ENCODE measurements at places on chromosomes 6 and 20.

- no peak for DNase-seq
Observed at GRCh38 chr6:36219081-36219480, 22.5 kb downstream of the BRPF3 start.

- no peak for DNase-seq
Observed at GRCh38 chr20:46112430-46113112, 5.5 kb upstream of the CD40 start.

DNA sequence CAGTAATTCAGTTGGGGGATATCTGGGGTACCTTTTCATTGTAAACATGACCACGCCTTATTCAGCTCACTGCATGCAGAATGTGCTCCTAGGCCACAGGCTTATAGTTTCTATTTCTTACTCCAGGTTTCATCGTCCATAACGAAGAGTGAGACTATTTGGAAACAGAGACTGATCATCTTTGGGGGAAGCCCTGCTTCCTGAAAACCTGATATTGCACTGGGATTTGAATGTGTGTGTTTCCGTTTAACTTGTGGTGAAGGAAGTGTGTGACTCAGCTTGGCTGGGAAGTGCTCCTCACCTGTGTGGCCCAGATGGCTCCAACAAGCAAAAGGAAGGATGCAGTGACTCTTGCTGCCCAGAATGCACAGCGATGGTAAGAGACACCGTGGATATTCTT, 19.6 kb upstream of the LTV1 start:
- no peak for DNase-seq

- no peak for DNase-seq
Observed at GRCh38 chr6:134703206-134703605, 246.7 kb downstream of the ALDH8A1 start.

DNA sequence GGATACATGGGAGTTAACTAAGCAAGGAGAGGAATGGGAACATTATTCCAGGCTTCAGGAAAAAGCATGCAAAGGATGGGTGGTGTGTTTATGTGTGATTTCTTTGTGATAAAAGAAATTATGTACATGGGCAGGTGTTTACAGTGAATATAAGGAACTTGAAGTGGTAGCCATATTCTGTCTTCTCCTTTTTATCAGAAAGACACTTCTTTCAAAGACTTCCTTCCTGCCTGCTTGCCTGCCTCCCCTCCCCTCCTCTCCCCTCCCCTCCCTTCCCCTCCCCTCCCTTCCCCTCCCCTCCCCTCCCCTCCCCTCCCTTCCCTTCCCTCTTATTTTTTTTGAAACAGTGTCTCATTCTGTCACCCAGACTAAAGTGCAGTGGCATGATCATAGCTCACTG, 14.4 kb downstream of the CYB5R4 start:
- DNase-seq, result no peak

DNA sequence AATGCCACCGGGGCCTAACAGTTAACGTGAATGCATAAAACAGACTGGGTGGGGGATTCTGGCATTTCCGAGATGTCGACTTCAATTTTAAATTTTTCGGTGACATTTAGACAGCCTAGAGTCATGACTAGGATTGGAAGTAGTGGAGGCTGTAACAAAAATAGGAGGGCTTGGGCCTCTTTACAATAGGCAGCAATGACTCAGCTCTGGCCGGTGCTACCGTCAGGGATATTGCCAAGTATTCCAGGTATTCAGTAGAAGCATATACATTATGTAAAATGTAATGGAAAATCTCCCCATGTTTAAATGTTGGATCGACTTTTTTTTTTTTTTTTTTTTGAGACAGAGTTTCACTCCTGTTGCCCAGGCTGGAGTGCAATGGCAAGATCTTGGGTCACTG, 136.2 kb upstream of the STMND1 start:
- no peak for DNase-seq

DNA sequence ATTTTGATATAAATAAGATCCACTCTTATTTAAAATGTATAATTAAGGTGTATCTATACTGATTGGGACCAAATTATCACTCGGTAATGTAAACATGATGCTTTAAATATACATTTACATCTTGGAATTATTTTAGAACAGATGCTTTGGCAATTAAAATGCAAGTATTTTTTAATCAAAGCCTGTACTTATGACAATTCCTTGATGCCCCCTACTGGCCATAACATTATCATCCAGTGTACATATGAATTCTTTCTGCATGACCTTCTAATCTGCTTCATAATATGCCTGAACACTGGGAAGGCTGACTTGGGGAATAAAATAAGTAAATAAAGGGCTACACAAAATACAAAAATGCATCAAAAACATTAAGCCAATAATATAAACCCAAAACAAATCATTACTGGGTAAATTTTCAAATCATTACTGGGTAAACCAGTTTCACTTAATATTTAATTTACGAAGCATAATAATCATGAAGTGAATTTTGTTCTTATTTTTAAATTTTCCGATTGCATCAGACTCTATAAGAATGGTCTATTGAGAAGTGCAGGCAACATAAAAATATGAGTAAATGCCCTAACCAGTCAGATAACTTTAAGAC, 65.1 kb downstream of the CGA start:
- peak; percentile 61 for DNase-seq

GRCh38 chr6:79713701-79714322, 82.7 kb downstream of the SH3BGRL2 start:
- DNase-seq, result peak; percentile 36

- no peak for DNase-seq
Observed at GRCh38 chr6:32271429-32271828, 47.6 kb upstream of the NOTCH4 start.

DNA sequence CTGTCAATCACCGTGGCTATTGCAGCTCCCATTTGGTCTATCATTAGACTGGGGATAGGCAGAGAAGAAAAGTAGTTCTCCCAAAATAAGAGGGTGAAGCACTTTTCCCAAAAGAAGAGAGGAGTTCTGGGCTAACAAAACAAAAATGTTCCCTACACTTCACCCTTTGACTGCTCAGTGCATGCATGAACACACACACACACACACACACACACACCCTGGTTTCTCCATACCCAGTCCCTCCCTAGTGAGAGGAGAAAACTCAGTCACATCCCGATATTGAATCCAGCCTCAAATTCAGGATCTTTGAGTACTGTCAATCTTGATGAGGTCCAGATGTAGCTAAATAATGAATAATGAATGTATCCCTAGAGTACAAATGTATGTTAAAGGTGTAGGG, 4.6 kb upstream of the TBPL1 start:
- DNase-seq, result no peak

- DNase-seq, result no peak
Observed at GRCh38 chr6:53062169-53062539, 3.0 kb upstream of the FBXO9 start.

DNA sequence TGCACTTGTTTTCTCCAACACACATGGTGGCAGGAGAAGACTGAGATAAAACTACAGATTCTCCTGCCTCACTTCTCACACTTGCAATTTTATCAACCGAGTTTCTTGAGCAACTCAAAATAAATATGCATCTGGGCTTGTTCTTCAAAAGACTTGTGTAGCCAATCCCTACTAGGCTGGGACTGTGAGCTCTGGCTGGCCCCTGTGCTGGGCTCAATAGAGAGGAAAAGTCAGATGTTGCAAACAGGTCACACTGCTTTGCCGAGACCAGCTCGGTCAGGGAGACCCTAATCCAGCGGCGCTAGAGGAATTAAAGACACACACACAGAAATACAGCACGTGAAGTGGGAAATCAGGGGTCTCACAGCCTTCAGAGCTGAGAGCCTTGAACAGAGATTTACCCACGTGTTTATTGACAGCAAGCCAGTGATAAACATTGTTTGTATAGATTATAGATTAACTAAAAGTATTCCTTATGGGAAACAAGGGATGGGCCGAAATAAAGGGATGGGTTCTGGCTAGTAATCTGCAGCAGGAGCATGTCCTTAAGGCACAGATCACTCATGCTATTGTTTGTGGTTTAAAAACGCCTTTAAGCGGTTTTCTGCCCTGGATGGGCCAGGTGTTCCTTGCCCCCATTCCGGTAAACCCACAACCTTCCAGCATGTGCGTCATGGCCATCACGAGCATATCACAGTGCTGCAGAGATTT, 32.7 kb downstream of the FAM50B start:
- DNase-seq, result no peak

DNA sequence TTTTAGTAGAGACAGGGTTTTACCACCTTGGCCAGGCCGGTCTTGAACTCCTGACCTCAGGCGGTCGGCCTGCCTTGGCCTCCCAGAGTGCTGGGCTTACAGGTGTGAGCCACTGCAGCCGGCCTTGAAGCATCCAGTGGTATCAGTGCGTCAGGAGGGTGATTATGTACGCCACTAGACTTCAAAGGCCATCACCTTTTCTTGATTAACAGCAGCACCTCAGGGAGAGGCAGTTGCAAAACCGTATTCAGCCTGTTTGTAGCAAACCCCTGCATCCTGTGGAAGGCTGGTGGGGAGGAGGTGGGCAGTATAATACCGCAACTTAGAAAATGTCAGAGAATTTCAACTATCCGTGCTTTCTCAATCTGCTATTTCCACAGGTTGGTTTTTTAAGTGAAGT, 27.3 kb upstream of the SHLD1 start:
- no peak for DNase-seq

DNA sequence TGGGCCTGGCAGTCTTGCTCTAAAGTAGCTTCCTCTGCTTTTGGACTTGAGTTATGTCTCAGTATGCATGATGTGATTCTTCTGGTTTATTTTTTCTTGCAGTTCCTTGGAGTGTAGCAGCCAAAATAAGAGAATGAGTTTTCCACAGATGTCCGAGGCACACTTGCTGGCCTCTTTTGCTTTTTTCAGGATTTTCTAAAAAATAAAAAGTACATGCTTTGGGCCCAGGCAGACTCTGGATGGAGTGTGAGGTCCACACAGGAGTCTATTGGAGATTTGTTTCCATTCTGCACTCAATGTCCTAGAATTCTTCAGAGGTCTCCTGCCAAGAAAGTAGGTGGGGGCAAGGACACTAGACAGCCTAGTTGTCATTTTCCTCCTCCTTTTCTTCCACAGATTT, 477.6 kb downstream of the EPM2A start:
- no peak for DNase-seq

DNA sequence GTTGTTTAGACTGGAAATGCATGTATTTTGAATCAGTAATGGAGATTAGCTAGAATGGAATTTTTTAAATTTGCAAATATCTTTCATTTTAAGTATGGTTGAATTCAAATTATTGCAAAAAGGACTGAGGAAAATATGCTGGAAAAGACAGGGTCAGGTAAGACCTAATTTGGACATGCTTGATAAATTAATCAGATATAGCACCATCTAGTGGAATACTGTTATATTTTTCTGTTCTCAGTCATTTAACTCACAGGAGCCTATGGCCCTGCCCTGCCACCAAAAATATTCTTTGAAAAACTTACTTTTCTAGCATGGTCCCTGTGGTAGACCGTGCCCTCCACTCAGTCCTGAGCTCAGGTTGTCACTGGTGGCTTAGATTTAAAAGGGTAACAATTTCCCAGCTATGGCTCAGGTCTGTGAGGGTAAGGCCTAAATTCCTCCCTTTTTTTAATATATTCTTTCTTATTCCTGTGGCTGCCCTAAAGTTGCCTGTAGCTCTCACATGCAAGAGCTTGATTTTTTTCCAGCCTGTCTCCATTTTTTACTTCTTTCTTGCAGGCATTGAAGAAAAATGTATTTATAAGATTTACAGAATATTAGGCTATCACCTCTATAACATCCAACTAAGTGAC, 25.3 kb upstream of the KIAA1586 start:
- peak; percentile 66 for DNase-seq

DNA sequence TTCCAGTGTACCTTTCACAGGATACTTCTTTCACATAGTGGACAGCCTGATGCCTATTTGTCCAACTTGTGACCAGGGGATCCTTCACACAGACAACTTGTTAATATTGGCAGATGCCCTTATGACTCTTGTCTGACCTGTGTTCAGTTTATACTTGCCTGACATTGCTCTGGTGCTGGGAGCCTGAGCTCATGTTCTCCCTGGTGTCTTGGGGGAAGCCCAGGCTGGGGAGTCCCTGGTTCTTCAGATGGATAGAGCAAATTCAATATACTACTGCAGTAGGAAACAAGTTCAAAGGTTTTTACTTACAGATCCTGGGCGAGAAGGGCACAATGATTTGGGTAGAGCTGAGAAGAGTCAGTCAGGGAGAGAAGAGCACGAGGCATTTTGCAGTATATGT, 76.1 kb downstream of the NKAIN2 start:
- DNase-seq, result no peak

DNA sequence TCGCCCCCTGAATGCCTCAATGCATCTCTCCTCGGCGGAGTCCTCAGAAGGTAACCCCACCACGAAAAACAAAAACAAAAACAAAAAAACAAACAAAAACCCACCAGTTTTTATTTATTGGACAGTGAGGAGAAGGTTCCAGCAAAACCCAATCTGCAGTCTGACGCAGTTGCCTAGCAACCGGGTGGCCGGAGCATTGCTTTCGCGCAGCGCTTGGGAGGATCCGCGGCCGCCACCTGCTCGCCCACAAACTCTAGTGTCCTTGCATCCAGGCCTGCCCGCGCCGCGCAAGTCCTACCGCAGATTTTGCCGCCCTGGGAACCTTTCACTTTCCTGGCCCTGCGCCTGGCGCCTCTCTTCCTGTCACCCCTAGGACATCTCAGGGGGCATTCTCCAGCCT, 17.6 kb downstream of the TFAP2B start:
- no peak for DNase-seq

DNA sequence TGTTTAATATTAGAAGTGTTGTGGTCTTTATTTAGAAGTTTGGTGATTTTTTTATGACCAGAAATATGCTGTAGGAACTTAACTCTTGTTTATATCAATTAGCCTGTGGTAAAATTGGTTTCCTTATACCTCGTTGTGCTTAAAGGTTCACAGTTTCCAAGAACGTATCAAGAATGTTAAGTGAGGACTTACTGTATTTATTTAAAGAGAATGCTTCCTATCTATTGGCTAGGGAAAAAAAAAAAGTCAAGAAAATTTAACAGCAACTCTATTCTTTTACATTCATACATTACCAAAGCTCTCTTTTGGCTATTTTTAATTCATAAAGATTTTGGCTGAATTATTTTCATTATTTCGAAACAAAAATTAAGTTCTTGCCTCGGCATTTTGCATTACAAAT, 1.6 kb downstream of the KIAA0319 start:
- no peak for DNase-seq

DNA sequence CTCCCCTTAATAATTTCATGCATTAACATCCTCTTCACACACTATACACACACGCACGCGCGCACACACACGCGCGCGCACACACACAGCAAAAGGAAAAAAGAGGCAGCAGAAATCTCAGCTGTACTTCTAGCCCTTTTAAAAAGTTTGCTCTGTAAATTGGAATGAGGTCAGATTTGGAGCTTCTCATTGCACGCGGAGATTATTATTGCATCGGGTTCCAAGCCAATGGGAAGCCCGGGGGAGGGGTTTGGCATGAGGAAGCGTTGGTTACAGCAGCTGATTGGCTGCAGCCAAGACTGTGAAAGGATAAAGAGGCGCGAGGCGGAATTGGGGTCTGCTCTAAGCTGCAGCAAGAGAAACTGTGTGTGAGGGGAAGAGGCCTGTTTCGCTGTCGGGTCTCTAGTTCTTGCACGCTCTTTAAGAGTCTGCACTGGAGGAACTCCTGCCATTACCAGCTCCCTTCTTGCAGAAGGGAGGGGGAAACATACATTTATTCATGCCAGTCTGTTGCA, at the start of gene SOX4:
TSS of gene SOX4 (plus strand) at position 340 of the 515 bp plus-strand sequence. CDS start 784 bp downstream, outside the sequence.
- DNase-seq, result peak; percentile 93
